ENCODE measurements at places on chromosomes 4 and X. TPM values are rescaled to one million over a fixed set of nuclear protein-coding genes. Genes with fewer than 3 reads are reported as not detected.

KLHL34 gene
- total RNA-seq, result 0.40 TPM

NDST4 gene
- total RNA-seq, result not detected

CT55 gene
- total RNA-seq, result not detected

PAK3 gene
- 2.0 TPM for total RNA-seq

TKTL1 gene
- total RNA-seq, result 0.85 TPM

CHRDL1 gene
- total RNA-seq, result not detected

DNA sequence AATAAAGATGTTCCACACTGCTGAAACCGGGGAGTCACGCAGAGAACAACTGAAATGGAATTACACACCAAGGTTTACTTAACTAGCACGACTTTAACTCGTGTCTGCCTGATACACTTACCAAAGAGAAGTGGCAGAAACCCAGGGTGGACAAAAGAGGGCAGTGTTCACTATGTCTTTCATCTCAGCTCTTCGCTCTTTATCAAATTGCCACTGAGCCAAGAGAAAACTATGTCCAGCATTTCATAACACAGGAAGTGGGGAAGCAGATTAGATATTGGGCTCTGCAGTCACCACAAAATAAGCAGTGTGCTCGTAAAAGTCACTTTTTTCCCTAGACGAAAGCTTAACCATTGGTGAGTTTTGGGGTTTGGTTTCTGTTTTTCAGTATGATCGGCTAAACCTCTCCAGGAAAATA is 155.7 kb downstream of the CHIC2 start:
- DNase-seq, result peak; percentile 20

GRCh38 chr4:113064244-113064643 is 14.8 kb downstream of the ANK2 start:
- DNase-seq, result no peak

GRCh38 chr4:14165222-14165920 is 537.8 kb upstream of the BOD1L1 start:
- DNase-seq, result no peak

DNA sequence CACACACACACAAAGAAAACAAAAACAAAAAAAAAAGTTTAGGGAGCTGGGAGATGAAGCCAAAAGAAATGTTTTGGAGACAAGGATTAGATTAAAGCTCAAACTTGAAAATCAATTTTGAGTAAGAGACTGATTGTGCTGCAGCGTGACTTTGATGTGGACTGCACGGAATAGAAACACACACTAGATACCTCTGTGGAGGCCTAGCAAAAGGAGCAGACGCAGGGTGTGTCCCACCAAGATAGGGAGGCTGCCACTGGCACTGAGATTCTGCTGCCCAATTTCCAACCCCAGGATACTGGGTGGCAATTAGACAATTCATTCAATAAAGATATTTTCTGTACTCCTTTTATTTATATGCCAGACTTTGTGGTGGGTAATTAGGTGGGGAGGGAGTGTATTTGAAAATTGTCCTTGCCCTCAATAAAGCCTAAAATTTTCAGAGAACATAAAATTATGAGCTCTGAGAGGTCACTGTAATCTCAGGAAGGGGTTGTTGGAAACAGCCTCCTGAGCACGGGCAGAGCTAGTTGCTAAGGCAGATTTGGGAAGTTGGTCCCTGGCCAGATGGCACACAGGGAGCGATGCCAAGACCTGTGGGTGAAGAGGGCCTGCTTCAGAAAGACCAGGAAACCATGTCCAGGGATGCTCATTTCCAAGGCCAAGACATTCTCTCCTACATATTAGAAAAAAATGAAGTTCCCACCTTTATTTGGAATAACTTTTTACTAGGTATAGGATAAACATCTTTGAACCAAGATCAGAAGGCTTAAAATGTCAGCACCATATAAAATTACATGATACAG is 1.9 kb upstream of the PPP3CA start:
- DNase-seq, result no peak

GRCh38 chr4:2220016-2220630 is 21.8 kb downstream of the HAUS3 start:
- peak; percentile 82 for DNase-seq

GRCh38 chrX:153464116-153464515 is 6.3 kb downstream of the HAUS7 start:
- DNase-seq, result no peak

- DNase-seq, result no peak
Observed at GRCh38 chrX:80765220-80765625, 44.5 kb downstream of the BRWD3 start.
